ENCODE measurements at places on chromosomes 12 and 14.

DNA sequence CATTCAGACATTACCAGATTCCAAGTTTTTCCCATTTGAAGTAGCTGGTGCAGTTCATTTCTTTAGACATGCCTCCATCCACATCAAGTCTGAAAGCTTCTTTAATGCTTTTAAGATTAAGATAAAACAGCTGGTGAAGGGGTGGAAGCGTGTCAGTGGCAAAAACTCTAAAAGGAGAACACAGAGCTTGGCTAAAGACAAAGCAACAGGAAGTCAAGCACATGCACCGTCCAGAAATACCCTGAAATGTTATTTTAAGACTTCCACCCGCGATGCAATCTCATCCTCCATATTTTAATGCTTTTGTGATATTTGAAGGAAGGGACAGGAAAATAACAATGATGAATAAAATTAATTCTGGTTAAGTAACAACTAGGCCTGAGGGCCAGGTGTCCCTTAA lies 31.8 kb downstream of the PPM1H start:
- no peak for DNase-seq

DNA sequence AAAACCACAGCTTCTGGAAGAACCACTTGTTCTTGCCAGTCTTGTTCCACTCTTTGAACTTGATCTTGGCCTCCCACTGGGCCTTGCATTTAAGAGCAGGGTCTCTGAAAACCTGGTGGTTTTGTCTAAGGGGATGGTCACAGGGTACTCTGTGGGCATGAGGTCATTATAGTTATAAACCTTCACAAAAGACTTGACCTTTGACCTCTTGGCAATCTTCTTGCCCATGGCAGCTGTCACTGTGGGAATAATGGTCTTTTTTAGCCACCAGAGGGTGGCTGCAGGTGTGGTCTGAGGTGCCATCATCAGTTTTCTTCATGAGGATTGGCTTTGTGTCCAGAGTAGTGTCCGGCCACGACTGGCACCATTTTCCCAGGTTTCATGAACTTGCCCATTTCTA lies 9.1 kb downstream of the ATP6V0A2 start:
- DNase-seq: no peak

GRCh38 chr14:50529288-50530179 lies 2.8 kb downstream of the MAP4K5 start:
- DNase-seq: no peak

GRCh38 chr14:45198551-45198950 lies 54.5 kb downstream of the MIS18BP1 start:
- DNase-seq: no peak

DNA sequence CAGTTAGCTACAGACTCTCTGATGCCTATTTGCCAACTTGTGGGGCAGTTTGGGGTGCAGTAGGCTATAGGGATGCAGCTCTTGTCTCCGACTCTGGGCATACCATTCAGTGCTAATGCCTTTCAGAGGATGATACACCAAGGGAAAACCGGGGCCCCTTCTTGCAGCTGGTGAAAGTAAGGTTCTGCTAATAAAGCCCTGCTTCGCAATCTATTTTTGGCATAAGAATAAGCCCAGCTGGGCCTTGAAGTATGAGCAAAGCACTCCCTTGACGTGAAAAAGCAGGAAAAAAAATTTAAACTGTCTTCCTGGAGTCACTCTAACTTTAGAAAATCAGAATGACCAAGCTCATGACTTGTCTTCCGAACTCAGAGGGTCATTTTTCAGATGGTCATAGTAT lies 124.1 kb upstream of the RBM19 start:
- DNase-seq: no peak

DNA sequence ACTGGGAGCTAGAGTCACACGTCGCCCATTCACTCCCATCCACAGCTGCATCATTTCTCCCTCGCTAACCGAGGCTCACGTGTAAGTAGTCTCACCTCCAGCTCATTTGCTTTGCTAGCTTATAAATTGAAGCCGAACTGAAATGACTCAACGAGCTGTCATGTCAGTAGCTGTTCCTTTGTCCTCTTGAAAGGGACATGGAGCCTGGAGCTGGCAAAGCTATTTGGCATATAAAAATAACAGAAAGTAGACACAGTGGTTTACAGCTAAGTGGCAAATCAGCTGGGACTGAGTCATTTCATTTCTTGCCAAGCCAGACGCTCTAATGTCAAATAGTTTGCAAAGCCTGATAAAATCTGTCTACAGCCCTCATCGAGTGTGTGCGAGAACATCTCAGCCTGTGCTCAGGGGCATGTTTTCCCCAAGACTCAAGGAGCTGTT lies 114.4 kb upstream of the TMEM233 start:
- no peak for DNase-seq

GRCh38 chr14:32713856-32714255 lies 224.8 kb upstream of the NPAS3 start:
- no peak for DNase-seq

GRCh38 chr12:116123451-116124258 lies 153.8 kb downstream of the MED13L start:
- peak; percentile 20 for DNase-seq

- DNase-seq: peak; percentile 57
Observed at GRCh38 chr14:92651758-92652406, 96.5 kb downstream of the LGMN start.

DNA sequence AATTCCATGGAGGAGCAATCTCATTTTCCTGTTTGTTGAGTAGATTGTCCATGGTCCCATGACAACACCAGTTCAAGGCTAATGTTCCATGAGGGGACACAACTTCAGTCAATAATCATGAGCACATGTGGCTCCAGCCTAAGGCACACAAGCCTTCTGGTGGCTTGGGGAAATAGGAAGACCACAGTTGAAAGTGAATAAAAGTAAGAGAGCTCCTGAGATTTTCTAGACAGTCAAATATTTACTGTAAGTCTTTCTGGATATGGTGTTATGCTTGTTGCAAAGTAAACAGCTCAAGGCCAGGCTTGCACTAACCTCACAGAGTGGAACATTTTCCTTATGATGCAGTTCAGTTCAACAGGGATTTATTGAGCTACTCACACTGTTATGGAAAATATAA lies 206.9 kb upstream of the SLC38A2 start:
- no peak for DNase-seq

DNA sequence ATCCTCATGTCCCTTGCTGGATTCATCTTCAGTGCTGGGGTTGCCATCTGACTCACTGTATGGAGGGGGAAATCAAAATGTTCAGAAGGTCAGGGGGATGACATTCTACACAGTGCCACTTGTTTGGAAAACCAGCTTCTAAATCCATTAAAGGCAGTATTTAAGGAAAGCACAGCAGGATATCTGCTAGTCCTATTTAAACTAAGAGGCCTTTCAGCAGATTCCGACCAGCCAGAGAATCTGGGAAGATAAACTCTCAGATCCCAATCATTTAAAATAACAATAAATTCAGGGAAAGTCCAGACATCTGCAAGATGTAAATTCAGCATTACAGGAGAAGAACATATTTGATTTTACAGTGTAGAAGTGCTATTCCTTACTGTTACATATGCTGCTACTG lies 3.8 kb downstream of the SIX4 start:
- DNase-seq: no peak

DNA sequence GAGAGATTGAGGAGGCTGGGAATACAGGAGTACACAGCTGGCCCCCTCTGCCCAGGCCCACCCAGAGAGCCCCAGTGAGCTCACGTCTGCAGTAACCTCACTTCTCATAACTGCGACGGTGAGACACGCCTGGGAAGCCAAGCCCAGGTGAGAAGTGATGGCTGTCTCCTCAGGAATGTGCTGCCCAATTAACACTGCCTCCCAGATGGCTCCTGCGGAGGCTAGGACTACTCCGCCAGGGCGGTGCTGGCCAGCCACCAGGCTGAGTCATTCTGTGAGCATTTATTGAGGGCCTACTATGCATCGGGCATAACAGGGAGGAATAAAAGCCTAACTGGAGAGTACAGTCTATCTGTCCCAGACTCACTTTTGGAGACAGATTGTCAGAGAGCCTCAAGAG lies 9.3 kb upstream of the TMEM106C start:
- no peak for DNase-seq

DNA sequence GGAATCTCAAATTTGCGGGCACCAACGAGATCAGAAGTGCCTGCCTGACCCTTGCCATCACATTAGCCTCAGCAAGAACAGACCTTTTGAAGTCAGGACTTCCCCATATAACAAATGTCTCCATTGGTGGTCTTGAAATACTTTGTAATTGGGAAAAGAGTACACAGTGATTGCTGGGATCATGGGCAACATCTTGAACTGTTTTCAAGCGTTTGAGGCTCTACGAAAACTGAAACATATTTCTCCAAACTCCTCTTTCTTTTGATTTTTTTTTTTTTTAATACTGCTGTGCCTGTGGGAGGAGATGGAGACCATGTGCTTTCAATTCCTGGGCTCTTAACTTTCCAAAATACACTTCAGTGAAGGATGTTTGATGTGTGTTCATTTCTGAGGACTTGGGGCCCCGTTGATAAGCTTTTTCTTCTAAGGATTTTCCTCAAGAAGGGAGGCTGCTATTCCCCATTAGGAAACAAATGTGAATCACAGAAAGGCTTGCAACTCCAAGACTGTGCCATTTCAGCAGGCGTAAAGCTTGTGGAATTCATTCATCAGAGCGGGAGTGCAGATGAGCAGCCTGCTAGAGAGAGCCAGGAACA lies 94.5 kb downstream of the TMEM132C start:
- DNase-seq: no peak

Data from CD4-positive, alpha-beta T cell treated with Interferon gamma for 1 hour (primary cell).